WERI-Rb-1 (cell line): ENCODE measurements at places on chromosomes 5 and 9.
A peak's percentile ranks its signal among the peaks of the same experiment; 100 is the strongest.

DNA sequence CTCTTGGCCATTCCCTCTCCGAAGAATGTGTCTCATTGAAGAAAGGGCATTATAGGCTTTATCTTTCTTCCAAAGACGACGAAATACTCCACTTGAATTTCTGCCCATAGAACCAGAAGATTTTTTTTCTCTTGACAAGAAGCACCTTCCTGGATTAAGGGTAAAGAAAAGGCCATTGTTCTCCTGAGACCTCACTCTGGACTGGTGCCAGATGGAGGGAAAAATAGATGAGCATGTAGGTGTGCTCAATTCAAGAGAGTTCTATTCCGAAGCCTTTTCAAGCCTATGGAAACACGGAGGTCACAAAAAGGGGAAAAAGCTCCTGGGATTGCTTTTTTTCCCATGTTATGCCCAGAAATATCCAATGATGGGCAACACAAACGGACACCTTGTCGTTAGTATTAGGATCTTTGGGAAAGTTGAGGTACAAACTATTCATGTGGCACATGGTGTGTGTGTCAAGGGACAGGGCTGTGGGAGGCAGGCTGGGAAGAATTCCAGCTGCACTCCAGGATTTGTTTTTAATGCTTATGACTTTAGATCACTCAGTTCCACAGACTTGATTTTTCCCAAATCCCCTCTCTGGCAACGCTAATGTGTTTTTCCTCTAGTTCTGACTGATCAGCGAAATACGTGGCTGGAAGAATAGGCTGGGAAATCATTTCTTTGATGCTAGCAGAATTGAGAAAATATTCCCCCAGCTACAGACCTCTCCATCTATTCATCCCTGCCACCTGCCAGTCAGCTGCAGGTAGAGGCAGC lies 89.9 kb downstream of the SIL1 start:
- no peak for DNase-seq

GRCh38 chr9:94772144-94772543 lies 45.6 kb downstream of the AOPEP start:
- DNase-seq = no peak

DNA sequence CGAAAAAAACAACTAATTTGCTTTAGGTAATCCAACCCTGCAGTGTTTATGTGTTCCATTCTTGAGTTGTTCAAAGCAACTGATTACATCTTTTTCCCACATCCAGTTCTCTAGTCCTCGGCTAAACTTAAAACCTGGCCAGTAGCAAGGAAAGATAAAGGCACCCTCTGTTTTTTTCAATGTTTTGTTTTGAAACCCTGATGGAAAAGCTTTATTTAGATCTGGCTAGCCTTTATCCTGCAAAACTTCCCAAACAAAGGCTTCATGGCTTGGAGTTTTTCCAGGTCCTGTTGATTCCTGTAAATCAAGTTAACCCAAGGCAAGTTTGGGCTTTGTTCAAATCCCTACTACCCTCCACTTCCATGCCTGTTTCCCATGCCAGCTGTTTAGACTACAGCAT lies 105.1 kb downstream of the CEMIP2 start:
- DNase-seq = no peak

DNA sequence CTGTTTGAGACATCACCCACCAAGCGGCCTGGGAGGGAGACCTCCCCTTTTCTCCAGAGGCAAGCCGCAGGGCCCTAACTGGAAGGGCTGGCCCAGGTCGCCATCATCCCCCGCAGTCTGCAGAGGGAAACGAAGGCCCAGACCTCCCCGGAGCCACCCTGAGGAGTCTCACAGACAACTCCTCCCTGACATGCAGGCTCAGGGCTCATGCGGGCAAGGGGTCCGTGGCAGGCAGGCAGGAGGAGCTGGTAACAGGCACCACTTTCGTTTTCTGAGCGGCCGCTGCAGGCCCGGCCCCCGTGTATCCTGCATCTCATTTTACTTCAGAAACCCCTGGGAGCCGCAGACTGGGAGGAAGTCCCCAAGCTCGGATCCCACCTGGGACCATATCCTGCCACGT lies 192.0 kb upstream of the PPP1R26 start:
- DNase-seq = no peak

GRCh38 chr9:4489919-4490704 lies at the start of gene SLC1A1:
Gene SLC1A1, plus strand, starts transcription at chr9:4490468. Its CDS starts 212 bp downstream, at chr9:4490680.
- peak; percentile 53 for DNase-seq

DNA sequence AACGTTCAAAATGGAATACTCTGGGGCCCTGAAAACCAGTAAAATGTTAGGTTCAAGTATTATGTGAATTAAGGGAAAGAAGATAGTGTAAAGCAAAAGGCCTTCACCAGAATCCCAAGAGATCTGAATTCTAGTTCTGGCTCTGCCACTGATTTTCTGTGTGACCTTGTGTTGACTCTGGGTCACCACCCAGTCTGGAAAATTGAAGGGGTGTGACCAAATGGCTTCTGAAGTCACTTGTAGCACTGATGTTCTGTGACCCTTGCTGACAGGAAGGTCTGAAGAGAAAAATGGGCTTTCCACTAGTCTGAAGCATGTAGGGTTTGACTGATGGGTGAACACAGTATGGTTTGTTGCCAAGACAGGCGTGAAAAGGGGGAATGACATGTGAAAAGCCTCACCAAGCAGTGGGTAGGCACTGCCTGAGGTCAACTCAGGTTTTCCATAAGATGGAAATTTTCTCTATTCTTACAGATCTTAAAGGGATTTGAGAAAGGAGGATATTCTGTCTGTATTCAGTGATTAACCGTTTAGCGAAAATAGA lies 33.1 kb downstream of the ANP32B start:
- DNase-seq = no peak

DNA sequence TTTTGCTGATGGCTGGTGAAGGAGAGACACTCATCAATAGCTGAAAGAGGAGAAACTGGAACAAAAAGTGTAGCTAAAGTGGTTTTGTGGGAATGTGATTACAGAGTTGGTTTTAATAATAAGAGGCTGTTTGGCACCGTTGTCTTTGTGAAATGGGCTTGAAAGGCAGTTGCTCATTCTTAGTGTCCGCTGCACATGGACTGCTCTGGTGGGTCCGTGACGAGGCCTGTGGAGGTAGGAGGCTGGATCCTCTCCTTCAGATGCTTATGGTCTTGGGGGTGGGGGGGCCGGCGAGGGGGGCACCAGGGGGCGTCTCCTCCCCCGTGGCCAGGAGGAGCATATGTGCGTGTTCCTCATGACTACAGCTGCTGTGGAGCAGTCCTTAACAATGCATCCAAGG lies 29.8 kb downstream of the FUBP3 start:
- no peak for DNase-seq

DNA sequence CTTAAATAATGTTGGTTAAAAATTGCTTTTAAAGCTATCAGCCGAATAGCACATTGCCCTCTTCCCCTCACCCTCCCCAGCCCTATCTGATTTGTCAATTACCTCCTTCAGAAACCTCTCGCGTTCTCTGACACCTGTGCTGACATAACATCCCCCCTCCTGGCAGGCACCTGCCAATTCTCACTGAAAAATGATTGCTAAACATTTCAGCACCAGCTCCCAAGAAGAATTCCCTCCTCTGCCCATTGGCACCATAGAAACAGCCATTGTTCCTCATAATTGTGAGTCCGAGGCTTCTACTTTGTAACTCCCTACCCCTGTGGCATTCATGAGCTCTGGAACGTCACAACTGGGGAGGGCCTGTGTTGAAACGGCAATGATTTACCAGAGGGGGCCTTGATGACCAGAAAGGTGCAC lies 20.2 kb downstream of the CDH6 start:
- DNase-seq = no peak

GRCh38 chr5:89628876-89629635 lies 746.1 kb upstream of the MEF2C start:
- DNase-seq = no peak

- no peak for DNase-seq
These were observed 105.6 kb upstream of the ZNF366 start for GRCh38 chr5:72612810-72613209.

DNA sequence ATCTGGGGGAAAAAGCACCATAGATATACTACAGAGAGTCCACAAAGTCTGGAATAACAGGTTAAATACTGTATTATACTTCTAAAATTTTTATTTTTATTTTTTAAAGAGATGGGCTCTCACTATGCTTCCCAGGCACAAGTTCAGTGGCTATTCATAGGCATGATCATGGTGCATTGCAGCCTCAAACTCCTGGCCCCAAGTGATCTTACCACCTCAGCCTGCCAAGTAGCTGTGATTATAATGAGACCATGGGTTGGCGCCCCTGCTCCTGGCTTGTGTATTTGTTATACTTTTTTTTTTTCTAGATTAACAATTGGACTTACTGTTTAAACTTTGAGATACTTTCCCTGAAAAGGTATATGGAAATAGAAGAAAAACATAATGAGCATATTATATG lies 25.9 kb downstream of the ERBIN start:
- DNase-seq = no peak

DNA sequence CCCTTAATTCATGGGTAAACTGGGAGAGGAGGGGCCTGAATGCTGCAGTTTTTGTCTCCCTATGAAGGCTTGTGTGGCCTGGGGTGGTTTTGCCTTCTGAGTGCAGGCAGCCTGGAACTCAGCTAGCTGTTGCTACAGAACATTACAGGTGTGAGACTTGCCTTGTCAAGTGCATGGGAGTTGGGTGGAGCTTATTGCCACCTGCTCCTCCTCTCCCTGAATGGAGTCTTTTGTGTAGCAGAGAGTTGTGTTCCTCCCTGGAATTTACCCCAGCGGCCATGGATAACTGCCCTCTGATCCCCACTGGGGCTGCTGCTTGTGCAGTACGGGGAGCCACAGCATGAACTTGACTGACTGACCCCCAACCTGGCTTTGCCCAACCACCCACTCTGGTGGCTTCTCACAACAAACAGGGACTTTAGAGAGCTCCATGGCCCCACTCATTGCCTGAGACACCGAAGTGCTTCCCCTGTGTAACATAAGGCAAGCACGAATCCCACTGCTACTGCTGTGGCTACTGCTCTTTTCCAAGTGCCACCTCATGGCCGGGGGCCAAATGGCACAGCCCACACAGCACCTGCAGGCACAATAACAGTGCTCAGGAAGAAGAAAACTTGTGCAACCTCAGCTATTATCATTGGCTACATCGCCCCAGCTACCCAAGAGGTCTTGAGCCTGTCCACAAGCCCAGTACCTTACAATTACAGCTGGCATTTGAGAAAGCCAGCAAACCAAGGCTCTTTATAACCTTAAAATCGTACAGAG lies 942.9 kb downstream of the CDH18 start:
- DNase-seq = no peak

GRCh38 chr5:180085837-180086236 lies 14.3 kb upstream of the RNF130 start:
- no peak for DNase-seq

DNA sequence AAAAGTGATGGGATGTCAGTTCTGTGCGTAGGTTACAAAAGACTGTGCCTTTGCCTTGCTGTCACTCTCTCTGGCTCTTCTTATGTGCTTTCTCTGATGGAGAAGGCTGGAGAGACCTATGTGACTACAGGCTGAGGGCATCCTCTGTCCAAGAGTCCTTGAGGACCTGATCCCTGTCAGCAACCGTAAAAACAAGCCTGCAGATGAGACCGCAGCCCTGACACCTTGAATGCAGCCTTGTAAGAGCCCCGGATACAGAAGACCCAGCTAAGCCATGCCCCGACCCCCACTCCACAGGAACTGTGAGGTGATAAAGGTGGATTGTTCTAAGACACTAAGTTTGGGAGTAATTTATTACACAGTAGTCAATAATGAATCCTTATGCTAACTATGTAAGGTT lies 32.6 kb upstream of the FRRS1L start:
- no peak for DNase-seq

DNA sequence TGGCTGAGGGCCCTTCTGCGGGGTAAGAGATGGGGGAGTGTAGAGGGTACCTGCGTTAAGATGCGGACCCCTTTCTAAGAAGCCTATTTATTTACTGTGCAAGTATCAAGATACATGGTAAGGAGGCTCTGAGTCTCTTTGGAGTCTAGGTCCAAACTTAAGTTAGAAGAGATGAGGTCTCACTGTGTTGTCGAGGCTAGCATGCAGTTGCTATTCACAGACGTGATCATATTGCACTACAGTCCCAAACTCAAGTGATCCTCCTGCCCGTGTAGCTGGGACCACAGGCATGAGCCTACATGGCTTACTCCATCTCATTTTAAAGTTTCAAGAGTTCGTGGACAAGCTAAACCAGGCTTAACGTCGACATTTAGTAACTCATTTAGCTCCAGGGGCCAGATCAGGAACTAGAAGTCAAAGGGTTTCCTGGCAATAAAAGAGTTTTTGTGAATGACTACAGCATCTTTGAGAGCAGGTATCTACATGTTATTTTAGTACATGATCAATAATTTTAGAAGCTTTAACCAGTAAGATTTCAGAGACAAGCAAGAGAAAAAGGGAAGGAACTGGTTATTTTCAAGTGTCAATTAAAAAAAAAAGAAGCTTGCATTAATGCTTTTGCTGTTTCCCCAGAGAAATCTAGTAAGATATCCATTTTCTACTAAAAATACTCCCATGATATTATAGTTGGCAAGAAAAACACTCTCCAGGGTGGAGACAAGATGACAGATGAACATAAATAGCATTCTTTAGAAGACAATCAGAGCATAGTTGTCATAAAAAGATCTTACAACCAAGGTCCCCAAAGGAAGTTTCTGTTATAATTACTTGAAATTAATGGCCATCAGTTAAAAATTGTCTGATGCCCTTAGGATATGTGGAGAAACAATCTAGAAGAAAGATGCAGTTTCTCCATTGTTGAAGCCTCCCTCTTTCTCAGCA lies 141.3 kb downstream of the SCAMP1 start:
- DNase-seq = no peak

DNA sequence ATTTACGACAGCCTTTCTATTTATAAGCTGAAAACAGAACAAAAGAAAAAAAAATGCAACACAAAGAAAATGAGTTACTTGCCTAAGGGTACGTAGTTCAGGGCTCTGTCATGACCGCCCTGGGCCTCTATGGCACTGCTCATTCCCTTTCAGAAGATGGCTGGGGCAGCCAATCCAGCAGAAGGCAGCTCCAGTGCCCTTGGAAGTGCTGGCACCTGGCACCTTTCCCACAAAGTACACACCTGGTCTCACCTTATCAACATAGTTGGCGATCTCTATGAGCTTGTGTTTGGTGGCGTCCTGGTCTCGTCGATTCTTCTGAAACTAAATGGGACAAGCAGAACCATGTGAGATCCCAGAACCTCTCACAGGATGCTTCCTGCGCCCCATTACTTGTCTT lies 53.2 kb downstream of the NIPAL4 start:
- DNase-seq = no peak

- DNase-seq = no peak
These were observed 56.2 kb upstream of the ZSWIM6 start for GRCh38 chr5:61275841-61276240.

DNA sequence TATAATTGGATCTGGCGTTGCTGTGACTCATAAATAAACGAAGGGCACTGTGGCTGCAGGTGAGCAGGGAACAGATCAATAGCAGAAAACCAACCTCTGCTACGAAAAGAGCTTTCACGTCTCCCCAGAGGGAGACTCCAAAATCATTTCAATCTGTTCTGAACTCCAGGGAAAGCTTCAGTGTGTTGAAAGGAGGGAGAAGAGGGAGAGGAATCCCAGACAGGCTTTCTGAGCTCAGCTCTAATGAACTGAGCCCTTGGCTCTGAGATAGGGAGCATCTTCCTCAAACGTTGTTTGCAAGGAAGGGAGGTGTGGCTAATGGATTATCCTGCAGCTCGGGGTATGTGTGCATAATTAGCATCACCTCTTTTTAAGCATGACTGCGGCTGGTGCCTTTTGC lies 288.0 kb upstream of the IRX4 start:
- no peak for DNase-seq

- DNase-seq = no peak
These were observed 602.4 kb upstream of the CLINT1 start for GRCh38 chr5:158461240-158461854.

- DNase-seq = no peak
These were observed 143.7 kb upstream of the IRX1 start for GRCh38 chr5:3451961-3452360.

- DNase-seq = no peak
These were observed 632.6 kb upstream of the WWC1 start for GRCh38 chr5:167658889-167659288.
